ENCODE measurements at places on chromosomes 16 and 17.

GRCh38 chr17:21105064-21105894 lies 21.5 kb upstream of the DHRS7B start:
- DNase-seq = no peak

DNA sequence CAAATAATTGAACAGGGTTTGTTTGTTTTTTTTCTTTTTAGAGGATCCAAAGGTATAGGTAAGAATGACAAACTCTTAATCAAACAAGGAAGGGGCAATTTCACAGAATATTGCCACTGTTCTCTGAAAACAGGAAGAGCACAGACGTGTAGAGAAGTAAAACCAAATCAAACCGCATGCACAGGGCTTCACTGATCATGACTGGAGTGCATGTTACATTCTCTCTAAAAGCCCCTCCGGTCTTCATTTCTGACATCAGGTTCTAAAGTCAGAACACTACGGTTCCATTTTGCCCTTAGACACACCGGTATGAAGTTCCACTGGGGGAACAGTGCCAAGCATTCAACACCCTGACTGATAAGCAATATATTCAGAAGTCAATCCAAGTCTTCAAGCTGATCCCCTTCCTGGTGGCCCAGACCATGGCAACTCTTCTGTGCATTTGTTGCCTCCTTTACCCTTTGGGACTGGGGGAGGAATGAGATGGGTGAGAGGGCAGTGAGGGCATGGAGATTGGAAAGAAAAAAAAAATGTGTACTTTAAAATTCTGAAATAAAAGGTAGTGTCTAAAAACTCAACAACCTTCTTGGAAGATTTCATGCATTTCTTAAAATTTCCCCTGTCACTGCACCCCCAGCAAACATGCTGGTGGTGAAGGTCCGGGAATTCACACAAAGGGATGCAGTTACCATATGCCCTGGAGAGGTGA lies 1.4 kb downstream of the MMD start:
- DNase-seq = no peak

GRCh38 chr16:67656344-67657016 lies 3.6 kb downstream of the ACD start:
- no peak for DNase-seq

GRCh38 chr17:73705594-73705993 lies 61.3 kb upstream of the SDK2 start:
- DNase-seq = peak; percentile 28

GRCh38 chr16:56836410-56837230 lies 28.4 kb upstream of the SLC12A3 start:
- DNase-seq = no peak

- DNase-seq = no peak
Measured at GRCh38 chr16:6600167-6600566, 732.5 kb upstream of the RBFOX1 start.

GRCh38 chr16:66143415-66143814 lies 223.1 kb upstream of the CDH5 start:
- no peak for DNase-seq

DNA sequence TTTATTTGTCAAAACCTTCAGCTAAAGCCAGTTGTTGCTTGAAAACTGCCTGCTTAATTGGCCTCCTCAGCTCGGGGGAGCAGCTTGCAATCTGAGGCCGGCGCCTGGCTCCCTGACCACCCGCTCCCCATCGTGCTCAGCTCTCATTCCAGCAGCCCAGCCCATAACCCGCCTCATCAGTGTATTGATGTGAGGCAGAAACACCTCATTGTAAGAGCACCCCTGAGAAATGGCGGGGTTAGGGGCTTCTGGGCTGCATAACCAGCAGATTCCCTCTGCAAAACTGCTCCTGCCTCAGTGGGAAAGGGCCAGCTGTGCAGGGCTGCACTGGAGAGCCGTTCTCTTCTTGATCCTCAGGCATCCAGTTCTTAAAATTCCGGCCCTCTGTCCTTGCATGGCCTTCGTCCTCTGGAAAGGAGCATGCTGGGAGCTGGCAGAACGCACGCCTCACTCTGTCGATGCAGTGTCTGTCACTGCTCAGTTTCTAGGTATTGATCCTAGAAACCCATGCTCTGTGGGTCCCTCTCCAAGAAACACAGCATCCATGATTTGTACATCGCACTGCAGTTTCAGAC lies 113.8 kb upstream of the CHMP6 start:
- no peak for DNase-seq

DNA sequence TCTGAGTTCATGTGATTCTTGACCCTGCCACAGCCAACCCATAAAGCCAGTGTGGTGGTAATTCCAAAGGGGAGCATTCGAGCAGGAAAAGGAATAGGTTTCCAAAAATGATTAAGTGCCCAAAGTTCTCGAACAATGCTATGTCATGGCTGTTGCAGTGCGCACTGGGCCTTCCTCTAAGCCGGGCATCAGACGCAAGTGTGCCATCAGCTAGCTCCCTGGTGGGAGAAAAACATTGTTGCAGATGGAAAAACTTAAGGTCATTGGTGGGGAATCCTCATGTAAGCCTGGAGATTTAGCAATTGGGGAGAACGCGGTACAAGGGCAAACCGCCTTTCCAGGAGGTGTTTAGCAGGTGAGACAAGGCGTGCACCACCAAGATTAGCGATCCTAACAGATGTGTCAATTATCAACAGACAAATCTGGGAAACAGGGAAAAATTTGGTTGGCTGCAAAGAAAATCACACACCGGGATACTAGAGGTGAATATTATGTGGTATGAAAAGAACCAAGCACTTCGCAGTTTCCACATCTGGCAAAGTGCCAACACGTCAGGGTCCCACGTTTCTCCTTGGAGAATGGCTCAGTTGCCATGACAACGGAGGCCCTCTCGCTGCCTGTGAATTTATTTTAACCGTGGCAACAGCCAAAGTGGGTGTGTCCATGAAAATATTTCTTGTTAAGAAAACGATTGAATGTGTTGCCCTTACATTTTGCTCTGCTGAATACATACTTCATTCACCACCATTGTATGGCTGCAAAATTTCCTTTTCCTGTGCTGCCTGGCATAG lies 118.5 kb upstream of the CACNG5 start:
- no peak for DNase-seq

GRCh38 chr16:54216268-54216667 lies 70.3 kb downstream of the IRX3 start:
- DNase-seq = no peak

DNA sequence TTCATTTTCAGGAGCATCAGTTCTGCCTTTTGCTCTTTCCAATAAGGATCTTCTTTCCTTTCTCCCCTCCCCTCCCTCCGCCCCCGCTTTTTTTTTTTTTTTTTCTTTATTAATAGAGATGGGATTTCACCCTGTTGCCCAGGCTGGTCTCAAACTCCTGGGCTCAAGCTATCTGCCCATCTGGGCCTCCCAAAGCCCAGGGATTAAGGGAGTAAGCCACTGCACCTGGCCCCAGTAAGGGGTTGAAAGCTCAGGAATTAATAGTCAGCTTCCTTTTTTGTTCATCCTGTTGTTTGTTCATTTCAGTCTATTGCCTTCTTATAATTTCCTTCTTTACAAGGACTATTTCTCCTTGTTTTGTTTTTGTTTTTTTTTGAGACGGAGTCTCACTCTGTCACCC lies 7.9 kb upstream of the C17orf58 start:
- DNase-seq = no peak
